ENCODE measurements at places on chromosomes 4 and X. TPM values are rescaled to one million over a fixed set of nuclear protein-coding genes. Genes with fewer than 3 reads are reported as not detected.

HSD17B13 gene
- polyA plus RNA-seq, result 0.43 TPM

DNA sequence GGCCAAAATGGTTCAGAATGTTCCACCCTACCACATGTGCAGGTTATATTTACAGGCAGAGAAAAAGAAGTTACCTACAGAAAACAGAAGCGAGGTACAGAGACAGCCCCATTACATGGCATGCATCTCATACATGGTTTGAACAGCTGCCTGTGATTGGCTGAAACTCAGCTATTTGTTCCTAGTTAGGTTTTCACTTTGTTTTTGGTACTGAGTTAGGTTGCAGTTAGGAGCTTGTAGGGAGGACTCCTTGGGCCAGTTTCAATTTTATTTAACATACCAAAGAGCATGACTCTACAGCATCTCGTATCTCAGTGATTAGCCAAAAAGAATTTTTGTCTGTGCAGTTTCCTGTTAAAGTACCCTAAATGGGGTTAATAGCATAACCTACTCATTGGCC lies 392.0 kb downstream of the MAPK10 start:
- no peak for DNase-seq

DNA sequence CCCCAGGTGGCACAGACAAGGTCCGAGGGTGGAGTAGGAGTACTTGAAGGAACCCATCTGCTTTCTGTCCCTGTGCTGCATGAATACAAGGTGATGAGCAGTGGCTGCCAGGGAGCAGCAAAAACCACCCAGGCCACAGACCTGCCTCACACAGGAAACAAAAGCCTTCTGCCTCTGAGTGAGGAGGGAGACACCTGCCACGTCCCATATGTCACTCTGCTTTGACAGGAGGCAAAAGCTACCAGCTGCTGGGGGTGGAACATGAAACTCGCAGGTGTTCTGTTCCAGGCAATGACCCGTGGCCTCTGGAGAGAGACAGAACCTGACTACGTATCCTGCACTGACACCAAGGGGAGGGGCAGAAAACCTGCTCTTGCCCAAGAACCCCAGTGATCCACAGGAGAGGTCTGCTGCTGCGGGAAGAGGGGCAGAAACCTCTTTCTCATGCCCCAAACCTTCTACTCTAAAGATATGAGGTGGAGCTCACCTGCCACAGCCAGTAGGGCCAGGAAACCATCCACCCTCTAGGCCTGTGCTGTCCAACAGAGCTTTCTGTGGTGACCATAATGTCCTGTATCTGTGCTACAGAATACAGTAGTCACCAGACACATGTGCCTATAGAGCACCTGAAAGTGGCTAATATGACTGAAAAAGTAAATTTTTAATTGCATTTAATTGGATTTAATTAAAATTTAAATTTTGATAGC lies 172.9 kb downstream of the PRDM5 start:
- no peak for DNase-seq

DNA sequence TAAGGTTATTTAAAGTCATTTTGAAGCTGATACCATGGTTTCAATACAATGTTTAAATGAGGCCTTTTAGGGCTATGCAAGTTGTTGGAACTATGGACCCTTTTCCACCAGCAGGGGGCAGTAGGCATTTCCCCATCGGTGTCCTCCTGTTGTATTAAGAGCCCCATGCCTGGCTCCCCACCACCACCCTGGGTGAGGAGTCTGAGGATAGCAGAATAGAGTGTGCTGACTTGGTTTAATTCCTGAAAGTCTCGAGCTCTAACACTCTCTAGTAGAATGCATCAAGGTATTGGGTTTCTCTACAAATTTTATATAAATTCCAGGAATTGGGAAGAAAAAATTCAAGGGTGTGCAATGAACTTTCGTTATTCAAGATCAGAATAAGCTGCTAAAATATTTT lies 234.8 kb upstream of the JADE1 start:
- no peak for DNase-seq

- DNase-seq, result no peak
Observed at GRCh38 chr4:153140294-153140693, 63.9 kb upstream of the TRIM2 start.
